ENCODE measurements at places on chromosomes 5 and 9.

DNA sequence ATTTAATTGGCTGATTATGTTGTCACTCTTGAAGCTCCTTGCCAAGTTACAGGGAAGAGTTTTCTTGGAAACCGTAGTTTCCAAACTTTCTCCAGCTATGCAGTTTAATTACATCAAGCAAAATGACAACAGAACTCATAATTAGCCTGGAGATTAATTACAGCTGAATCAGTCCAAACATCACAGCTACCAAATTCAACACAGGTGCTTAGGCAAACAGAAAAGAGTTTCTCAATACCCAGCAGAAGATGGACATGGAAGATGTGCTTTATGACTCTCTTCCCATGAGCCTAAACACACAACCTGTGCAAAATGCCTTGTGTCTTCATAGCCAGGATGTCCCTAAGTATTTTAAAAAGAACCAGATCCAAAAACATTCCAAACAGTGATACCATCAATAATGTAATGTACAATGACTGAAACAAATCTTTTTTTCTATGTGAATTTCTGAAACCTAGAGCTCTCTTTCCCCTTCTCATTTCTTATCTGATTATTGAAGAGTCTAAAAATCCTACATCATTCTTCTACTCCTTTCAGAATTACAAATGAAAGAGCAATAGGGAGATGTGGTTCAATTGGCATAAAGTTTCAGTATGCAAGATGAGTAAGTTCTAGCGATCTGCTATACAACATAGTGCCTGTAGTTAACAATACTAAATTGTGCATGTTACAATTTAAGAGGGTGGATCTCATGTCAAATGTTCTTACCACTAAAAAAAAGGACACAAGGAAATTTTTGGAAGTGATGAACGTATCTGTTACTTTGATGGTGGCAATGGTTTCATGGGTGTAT lies 124.3 kb downstream of the RASEF start:
- no peak for DNase-seq

DNA sequence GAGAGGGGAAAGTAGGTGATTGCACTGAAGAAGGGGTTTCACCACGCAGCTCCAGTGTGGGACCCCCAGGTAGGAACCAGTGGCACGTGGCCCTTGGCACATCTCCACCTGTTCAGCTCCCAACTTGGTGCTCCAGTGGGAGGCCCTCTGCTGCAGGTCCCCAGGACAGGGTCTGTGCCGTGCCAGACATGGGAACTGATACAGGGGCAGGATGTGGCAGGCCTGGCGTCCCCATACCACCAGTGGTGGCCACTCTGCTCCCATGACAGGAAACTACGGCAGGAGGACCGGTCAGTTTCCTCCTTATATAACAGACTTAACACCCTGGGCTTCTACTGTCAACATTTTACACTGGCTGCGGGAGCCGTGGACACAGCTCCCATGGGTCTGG lies 67.3 kb downstream of the PSMB7 start:
- DNase-seq: no peak

- DNase-seq: no peak
Measured at GRCh38 chr5:81151546-81151945, 81.6 kb upstream of the CKMT2 start.

DNA sequence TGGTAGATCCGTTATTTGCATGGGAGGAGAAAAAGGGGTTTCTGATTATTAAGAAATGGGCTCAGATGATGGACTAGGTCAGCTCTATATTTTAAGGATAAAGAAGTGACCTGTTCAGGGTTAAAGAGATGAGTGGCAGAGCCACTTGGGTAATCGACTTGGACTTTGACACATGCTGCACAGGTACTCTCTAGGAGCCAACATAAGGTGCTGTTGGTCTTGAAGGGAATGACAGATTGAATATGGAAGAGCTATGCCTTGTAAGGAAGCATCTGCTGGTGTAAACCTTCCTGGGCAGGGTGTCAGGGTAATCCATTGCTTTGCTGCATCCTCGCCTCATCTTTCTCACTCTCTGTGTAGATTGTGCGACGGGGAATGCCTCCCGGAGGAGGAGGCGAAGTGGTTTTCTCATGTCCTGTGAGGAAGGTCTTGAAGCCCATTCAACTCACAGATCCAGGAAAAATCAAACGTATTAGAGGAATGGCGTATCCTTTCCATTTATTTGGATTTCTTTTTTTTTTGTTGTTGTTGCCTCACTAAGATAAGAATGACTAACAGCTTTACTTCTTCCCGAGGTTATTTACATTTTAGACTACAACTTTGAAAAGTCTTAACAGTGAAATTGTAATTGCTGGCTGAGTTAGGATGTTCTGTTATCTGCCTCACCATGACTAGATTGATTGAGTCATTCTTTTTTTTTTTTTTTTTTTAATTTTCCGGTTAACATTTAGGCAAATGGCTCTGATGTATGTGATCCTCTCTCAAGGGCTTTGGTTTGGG lies 41.2 kb downstream of the RCL1 start:
- DNase-seq: no peak

- DNase-seq: no peak
Measured at GRCh38 chr9:125529589-125530515, 177.2 kb downstream of the MAPKAP1 start.

DNA sequence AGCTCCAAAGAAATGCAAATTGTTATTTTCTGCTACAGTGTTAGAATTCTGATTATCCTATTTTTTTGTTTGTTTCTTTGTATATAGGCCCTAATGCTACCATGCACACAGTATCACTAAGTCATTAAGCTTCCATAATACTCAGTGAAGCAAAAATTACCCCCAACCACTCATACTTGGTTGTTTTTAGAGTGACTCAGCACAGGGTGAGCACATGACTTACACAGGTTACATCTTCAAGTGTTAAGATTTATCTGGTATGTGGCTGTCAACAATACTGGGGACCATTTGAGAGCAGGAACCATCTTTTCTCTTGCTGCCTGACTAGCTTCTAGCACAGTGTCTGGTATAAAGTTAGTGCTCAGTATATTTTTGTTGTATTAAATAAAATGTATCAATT lies 255.8 kb upstream of the SLC24A2 start:
- no peak for DNase-seq

DNA sequence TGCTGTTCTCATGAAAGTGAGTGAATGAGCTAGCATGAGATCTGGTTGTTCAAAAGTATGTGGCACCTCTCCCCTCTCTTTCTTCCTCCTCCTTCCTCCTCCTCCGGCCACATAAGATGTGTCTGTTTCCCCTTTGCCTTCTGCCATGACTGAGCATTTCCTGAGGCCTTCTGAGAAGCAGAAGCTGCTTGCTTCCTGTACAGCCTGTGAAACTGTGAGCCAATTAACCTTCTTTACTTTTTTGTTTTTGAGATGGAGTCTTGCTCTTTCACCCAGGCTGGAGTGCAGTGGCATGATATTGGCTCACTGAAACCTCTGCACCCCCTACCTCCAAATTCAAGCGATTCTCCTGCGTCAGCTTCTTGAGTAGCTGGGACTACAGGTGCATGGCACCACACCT lies 6.1 kb downstream of the S100Z start:
- DNase-seq: peak; percentile 58

GRCh38 chr5:69493396-69494133 lies 975 bp downstream of the OCLN start:
- peak; percentile 27 for DNase-seq

DNA sequence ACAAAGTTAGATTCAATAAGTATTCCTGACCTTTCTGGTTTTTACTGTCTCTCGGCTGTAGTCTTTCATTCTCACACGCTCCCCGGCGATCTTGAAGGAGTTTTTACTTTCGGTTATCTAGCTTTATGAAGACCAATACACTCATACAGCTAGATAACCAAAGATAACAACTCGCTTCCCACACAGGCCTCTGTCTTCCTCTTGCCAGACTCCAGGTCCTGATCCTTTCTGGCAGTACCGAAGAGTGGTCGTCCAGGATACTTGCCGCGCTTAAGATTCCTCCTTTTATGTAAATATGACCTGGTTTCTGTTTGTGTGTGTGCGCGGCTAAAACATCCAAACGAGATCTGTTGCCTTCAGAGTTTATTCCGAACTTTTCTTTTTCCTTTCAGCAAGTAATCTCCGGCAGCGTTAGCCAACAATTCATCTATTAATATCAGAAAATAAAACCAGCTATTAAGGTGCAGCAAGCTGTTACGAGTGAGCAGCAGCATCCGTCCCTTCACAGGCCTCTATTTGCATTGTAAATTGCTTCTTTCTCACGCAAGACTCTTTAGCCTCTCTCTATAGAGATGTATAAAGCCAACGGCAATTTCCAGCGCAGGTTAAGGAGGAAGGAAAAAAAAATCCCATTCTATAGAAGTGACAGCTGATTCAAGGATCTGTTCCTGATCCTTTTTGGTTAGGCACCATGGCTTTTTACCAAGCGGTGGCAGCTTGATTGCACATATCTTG lies 216.1 kb downstream of the MEF2C start:
- no peak for DNase-seq

GRCh38 chr5:158837908-158838307 lies 261.8 kb downstream of the EBF1 start:
- DNase-seq: no peak

DNA sequence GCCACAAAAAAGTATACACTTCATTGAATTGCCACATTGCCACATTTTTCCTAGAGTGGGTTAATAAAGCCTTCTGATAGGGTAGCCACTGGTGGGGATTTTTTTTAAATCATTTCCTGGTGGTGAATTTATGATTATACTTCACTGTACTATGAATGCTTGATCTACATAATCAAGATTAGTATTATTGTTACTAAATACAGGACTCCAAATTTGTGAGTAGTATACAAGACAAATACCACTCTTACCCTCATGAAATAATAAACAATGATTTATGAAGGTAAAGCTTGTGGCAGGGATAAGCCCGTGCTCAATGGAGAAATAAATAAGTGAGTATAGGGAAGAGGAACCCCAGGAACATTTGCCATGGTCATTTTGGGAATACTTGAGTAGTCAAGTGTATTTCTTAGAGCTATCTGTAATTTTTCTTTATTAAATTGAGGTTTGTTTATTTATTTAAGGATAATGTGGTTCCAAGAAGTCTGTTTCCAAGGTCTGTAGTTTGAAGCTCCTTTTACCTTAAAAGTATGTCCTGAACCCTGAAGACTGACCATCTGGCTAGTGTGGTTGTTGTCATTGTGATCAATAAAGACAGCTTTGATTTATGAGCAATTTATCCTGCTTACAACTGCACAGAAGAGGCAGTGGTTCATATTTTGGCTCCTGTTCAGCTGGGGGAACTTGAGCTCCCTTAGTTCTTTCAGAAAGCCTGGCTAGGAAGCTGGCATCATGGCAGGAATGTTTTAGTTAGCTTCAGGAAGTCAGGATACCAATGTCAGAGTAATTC lies 118.6 kb downstream of the ZSWIM6 start:
- DNase-seq: no peak

- no peak for DNase-seq
Measured at GRCh38 chr5:87949676-87950631, 318.7 kb downstream of the TMEM161B start.

GRCh38 chr9:107984956-107985355 lies 495.4 kb upstream of the KLF4 start:
- DNase-seq: no peak

- no peak for DNase-seq
Measured at GRCh38 chr5:79544131-79544530, 30.2 kb upstream of the HOMER1 start.

GRCh38 chr5:77396017-77396416 lies 96.1 kb downstream of the WDR41 start:
- no peak for DNase-seq

DNA sequence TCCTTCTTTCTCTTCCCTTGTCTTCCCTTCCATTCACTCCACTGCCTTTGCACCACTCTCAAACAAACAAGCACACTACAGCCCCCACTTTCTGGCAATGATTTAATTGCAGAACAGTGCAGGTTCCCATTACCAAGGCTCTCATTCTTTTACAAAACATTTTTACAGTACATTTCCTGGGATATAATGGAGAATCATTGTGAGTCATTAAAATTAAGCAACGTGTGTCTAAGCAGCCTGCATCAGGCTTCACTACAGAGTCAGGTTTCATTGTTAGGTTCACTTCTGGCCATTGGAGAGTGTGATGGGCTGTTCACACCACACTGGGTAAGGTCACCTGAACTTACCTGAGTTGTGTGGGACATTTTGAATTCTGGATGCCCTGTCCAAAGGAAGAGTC lies 303.5 kb downstream of the TRIM32 start:
- no peak for DNase-seq

DNA sequence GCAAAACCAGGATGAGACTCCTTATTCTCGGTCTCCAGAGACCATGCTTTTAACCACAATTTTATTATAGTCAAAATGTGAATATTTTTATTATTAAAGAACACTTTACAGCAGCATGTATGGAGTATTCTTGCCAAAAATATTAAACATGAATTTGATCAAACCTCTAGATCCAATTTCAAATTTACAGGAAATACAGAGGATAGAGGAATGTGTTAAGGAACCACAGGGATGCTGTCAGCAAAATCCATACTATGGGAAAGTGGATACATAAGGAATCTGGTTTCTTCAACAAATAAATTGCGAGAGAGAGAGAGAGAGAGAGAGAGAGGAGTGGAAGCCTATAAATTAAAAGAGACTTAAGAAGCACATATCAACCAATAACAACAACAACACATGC lies 348.2 kb upstream of the NUDT12 start:
- no peak for DNase-seq

DNA sequence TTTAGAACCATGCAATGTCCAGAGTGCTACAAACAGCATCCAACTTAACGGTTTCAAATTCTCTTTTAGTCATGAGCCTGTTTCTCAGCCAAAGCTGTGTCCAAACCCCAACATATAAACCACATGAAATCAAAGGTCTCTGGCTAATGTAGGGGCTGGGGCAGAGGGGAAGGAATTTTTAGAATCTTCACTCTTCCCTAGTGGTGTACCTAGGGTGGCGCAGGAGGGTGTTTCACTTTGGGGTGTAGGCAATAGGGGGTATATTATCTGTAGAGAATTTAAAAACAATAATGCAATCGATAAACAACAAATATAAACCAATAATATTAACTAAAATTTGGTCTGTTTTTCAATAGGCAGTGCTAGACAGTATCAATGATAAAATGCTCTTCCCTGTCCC lies 132.1 kb upstream of the BRINP1 start:
- DNase-seq: no peak

GRCh38 chr9:136741883-136742571 lies 713 bp downstream of the LCN10 start:
- DNase-seq: peak; percentile 86

GRCh38 chr5:28208356-28208755 lies 1170.0 kb upstream of the CDH9 start:
- no peak for DNase-seq

- DNase-seq: no peak
Measured at GRCh38 chr5:76852772-76853171, 3.0 kb downstream of the S100Z start.

DNA sequence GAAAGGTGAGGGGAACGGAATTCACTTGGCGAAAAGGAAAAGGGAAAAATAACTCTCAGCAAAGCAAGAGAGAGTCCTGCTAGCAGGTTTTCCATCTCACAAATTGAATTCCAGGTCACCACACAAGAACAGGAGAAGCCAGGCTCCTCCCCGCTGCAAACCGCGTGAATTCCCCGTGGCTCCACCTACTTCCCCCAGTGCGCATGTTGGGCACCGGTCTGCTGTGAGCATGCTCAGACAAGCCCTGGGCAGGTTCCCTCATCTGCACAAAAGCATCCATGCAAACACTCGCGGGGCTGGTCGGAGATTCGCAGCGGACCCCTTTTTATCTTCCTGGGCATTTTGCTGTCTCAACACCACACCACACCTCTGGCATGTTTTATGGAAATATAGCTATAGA lies 58.5 kb upstream of the S1PR3 start:
- DNase-seq: no peak

GRCh38 chr9:88746029-88746742 lies 211.2 kb downstream of the NXNL2 start:
- no peak for DNase-seq

GRCh38 chr9:4855841-4856240 lies 63.1 kb downstream of the RCL1 start:
- DNase-seq: no peak

- DNase-seq: peak; percentile 96
Measured at GRCh38 chr5:76402251-76402885, 717 bp upstream of the IQGAP2 start.

Measured in activated CD8-positive, alpha-beta T cell treated with anti-CD3 and anti-CD28 coated beads for 36 hours (primary cell).